ENCODE measurements at places on chromosomes 4 and X. TPM values are rescaled to one million over a fixed set of nuclear protein-coding genes. Genes with fewer than 3 reads are reported as not detected.

- no peaks in the 10 kb centered on the region for H3K27me3 ChIP-seq
- DNase-seq, result no peak
- H3K4me3 ChIP-seq, result no peak overlapping the region
Measured at GRCh38 chrX:115499112-115499805, 61.7 kb upstream of the PLS3 start.

- peaks cover 37% of the 10 kb centered on the region for H3K36me3 ChIP-seq
- H3K27me3 ChIP-seq, result no peaks in the 10 kb centered on the region
- H3K4me1 ChIP-seq, result no peaks in the 10 kb centered on the region
- no peak overlapping the region for H3K27ac ChIP-seq
- no peak overlapping the region for H3K4me3 ChIP-seq
- no peak for DNase-seq
Measured at GRCh38 chrX:55731826-55732225, 14.3 kb downstream of the RRAGB start.

DNA sequence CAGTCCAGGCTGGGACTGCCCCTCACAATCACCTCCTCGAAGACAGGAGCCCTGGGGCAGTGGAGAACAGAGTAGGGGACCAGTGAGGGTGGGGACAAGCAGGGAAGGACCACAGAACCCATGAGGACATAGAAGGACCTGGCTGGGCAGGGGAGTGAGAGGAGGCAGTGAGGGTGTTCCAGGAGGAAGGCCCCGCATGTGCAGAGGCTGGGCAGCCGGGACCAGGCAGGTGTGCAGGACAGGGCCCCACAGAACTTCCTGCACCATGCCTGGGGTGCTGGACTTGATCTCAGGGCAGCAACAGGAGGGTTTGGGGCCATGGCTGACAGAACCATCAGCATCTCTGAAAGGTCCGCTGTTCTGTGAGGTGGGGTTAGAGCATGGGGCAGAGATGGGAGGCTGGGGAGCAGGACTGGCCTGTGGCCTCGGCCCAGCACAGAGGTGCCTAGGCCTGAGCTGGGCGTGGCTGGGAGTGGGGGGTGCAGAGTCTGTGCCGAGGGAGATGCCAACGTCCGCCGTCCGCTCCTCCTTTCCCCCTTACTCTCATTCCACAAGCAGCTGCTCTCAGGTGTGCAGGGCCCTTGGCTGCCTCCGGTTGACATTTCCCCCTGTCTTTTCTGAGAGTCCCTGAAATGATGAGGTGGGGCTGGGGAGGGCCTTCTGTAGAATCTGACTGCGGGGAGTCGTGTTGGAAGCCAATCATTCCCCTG is 40.8 kb downstream of the EVC start:
- H3K27me3 ChIP-seq, result no peaks in the 10 kb centered on the region
- H3K4me1 ChIP-seq, result no peaks in the 10 kb centered on the region
- no peaks in the 10 kb centered on the region for H3K36me3 ChIP-seq
- DNase-seq, result no peak
- no peak overlapping the region for H3K4me3 ChIP-seq
- H3K27ac ChIP-seq, result no peak overlapping the region

DRD5 gene
- not detected for total RNA-seq

DNA sequence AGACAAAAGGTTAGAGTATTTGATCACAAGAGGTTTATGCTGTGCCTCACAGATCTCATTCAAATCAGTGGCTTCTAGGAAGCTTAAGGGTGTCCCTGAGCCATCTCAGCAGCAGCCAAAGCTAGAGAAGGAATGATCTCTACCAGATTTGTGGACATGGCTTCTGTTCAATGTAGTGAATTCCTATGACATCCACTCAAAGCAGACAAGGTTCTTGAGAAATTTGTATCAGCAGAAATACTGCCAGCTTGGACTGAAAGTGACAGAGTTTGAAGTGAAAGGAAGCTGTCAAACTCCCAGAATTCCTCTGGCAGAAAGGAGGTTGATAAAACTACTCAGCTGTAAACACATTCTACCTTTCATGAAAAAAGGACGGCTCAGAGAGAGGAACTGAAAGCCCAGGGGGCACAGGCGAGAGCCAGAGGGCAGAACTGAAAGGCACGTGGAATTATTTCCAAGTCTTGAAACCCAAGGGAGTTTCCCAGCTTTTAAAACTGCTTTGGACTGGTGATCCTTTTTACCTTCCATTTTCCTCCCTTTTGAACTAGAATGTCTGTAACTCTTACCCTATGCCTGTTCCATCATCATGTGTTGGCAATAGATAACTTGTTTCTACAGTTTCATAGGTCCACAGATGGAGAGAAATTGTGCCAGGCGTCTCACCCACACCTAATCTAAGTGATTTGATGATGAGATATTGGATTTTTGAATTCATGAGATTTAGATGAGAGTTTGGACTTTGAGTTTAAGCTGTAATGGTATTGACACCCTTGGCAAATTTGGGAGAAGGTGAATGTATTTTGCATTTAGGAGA is 14.5 kb upstream of the MED14 start:
- H3K4me3 ChIP-seq, result no peak overlapping the region
- no peak overlapping the region for H3K27ac ChIP-seq
- no peaks in the 10 kb centered on the region for H3K4me1 ChIP-seq
- no peak for DNase-seq
- H3K27me3 ChIP-seq, result no peaks in the 10 kb centered on the region

Measured in liver (tissue), 10 donors.